ENCODE measurements at places on chromosomes 1 and 21. TPM values are rescaled to one million over a fixed set of nuclear protein-coding genes. Genes with fewer than 3 reads are reported as not detected.

The CFAP45 gene
- 3.6 TPM for total RNA-seq

The CHIA gene
- not detected for total RNA-seq

The STX12 gene
- 50.7 TPM for total RNA-seq

The AK5 gene
- total RNA-seq, result not detected

The CATSPERE gene
- 0.53 TPM for total RNA-seq
